ENCODE measurements at places on chromosomes 3 and 15. TPM values are rescaled to one million over a fixed set of nuclear protein-coding genes. Genes with fewer than 3 reads are reported as not detected.

IQCH gene
- total RNA-seq: 0.53 TPM

C3orf38 gene
- total RNA-seq: 23.8 TPM

CAMK2N2 gene
- 0.34 TPM for total RNA-seq

CASR gene
- 0.16 TPM for total RNA-seq

TIMP4 gene
- 0.24 TPM for total RNA-seq

SEC22A gene
- 9.9 TPM for total RNA-seq

RETNLB gene
- total RNA-seq: not detected

RBPMS2 gene
- 0.10 TPM for total RNA-seq

DAZL gene
- 0.08 TPM for total RNA-seq

ZNF860 gene
- 0.66 TPM for total RNA-seq

LMCD1 gene
- 0.76 TPM for total RNA-seq

SQOR gene
- total RNA-seq: 58.4 TPM

CP gene
- 0.43 TPM for total RNA-seq

ATP8B4 gene
- 1.4 TPM for total RNA-seq

NANOGP8 gene
- total RNA-seq: not detected

NR1I2 gene
- total RNA-seq: 0.41 TPM

CPEB1 gene
- 0.52 TPM for total RNA-seq

FSIP1 gene
- total RNA-seq: 0.22 TPM

STX19 gene
- not detected for total RNA-seq

RTP4 gene
- total RNA-seq: 1.5 TPM

CHP1 gene
- total RNA-seq: 53.3 TPM

TMEM207 gene
- not detected for total RNA-seq

EFCC1 gene
- 0.26 TPM for total RNA-seq

IMPG2 gene
- total RNA-seq: 0.05 TPM

Data from activated T-cell treated with anti-CD3 and anti-CD28 coated beads, Interleukin-2, amount 50 U/mL, for 4 hours (primary cell).